ENCODE measurements at places on chromosomes 5 and 9.

- DNase-seq, result no peak
Observed at GRCh38 chr9:93819905-93820304, 135.2 kb downstream of the BARX1 start.

DNA sequence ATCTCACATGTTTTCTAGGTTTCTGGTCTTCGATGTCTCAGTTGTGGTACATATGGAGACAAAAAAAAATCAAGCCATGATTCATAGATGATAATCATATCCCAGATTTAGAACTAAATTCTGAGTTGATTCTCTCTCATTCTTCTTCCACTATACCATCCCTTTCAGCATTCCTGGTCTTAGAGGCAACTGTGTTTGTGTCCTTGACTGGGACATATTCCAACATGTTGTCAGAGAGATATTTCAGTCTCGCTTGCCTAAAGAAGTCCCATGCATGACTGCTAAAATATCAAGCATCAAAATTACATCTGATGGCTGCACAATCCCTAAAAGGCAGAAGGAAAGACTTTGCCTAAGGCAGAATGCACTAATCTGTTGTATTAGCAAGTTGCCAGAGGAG lies 236.6 kb downstream of the PSAT1 start:
- DNase-seq, result no peak

- no peak for DNase-seq
Observed at GRCh38 chr9:134385915-134386314, 59.7 kb downstream of the RXRA start.

DNA sequence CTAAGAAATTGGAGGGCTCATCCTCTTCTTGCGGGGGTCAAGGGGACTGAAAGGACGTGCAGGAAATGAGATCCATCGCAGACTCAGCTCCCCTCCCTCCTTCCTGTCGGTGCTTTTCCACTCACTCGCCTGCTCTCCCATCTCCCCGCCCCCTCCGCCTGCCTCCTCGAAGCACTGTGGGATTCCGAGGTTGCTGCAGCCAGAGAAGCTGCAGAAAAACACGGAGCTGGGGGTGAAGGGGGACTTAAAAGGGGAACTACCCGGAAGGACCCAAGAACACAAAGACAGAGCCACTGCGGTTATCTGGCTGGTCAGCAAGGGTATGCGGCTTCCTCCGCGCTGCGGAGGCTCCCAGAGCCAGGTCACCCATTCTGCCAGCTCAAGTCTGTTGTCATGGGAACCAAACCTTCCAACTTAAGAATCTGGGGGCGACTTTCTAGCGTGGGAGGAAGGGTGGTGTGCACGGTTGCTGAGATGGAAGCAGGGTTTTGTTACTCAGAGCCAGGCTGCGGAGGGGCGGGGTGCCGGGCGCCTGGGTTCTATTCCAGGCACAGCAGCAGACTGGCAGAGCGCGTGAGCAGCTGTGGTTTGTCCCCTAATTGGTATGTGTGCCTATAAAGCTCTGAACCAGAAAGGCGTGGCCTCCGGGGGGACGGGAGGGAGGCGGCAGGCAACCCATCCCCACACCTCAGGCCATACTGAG lies 24.9 kb downstream of the PCDHGC5 start:
- peak; percentile 74 for DNase-seq

DNA sequence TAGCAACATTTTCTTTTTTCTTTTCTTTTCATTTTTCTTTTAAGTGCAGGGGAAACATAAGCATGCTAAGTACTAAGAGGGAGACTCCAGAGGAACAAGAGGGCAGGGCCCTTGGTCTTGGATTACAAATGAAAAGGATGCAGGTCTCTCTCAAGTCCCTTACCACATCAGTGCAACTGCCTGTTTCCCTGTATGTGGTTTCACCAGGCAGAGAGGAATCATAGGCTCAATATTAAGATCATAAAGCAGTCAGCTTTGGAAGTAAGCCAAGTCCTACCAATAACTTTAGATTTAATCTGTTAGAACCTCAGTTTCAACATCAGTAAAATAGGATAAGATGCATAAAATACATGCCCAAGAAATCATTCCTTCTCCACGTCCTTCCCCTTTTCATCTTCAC lies 422.7 kb upstream of the PAPPA start:
- no peak for DNase-seq

DNA sequence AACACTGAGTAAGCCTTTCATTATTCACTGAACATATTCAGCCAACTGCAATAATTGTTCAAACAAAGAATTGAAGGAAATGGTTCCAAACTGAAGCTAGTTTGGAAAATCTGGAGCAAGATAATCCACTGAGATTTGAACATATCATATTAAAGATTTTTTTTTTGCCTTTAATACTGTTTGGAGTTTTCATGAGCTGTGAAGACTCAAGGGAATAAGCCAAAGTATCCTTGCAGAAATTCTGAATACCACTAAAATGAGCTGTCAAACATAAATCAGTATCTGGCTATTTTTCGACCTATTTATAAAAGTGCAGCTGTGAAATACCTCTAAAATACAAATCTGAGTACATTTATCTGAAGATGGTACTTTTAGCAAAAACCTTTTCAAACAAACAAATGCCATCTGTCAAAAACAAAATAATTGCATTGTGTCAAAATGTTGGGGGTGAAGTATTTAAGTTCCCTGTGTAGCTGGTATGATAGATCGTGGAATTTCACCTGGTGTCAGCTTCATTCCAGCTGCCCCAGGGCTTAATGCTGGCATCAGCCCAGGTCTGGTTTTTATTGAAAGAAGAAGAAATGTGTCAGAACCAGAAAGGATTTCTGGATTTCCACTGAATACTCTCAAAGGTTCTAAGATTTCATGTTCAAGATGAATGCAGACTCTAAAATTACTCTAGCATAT lies 149.0 kb upstream of the GRAMD2B start:
- DNase-seq, result no peak

- no peak for DNase-seq
Observed at GRCh38 chr5:37886242-37886905, 46.5 kb upstream of the GDNF start.

DNA sequence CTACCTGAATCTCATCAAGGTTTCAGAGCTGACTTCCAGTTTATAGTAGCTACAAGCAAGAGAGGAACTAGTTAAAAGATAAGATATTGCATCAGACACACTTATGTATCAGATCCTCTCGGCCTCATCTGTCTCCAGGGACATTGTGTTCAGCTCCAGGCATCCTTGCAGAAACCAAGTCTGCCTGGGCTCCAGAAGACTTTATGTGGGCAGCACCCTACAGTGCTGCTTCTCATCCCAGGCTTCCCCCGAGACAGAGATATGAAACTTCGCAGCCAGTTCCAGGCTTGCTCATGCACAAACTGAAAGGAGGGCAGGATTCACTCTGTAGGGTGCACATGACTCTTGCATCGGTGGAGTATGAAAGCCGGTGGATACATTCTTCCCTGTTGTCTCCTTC lies 33.9 kb upstream of the FOXB2 start:
- DNase-seq, result no peak

GRCh38 chr9:92722386-92723298 lies 42.0 kb downstream of the BICD2 start:
- no peak for DNase-seq

GRCh38 chr5:32083981-32084430 lies 90.1 kb downstream of the GOLPH3 start:
- no peak for DNase-seq

- DNase-seq, result no peak
Observed at GRCh38 chr5:175384724-175385552, 59.0 kb downstream of the DRD1 start.

DNA sequence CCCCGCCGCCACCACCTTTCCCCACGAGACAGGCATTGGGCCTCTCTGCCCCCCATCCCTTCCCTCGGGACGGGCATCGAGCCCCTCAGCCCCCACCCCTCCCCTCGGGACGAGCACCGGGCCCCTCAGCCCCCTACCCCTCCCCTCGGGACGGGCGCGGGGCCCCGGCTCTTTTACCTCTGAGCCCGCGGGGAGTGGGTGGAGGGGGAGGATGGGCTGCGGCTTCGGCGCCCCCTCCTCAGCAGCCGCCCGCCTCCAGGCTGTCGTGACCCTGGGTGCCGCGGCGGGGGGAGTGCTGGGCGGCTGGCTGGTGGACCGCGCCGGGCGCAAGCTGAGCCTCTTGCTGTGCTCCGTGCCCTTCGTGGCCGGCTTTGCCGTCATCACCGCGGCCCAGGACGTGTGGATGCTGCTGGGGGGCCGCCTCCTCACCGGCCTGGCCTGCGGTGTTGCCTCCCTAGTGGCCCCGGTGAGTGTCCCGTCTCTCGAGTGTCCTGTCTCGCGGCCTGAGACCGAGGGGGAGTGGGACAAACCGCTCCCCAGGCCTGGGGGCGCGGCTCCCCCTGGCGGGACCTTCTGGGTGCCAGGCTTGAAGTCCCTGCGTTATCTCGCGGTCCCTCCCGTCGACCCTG lies 791 bp downstream of the SLC2A8 start:
- no peak for DNase-seq

- DNase-seq, result no peak
Observed at GRCh38 chr9:38651400-38652042, 31.1 kb upstream of the ANKRD18A start.

DNA sequence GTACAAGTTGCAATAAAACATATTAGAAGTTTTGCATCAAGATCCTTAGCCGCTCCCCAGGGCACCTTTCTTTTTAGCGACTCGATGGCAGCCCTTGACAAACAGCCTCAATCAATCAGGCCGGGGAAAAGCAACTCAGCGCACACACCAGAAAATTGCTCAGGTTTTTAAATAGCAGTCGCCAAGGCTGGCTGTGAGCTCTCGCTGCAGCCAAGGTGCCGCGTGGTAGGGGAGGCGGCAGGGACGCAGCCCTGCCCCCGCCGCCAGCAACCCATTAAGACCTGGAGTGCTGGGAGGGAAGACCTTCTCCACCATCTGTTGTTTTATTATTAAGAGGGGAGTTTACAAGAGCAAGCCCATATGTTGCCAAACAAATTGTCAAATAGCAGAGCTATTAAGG lies 22.6 kb downstream of the ASS1 start:
- no peak for DNase-seq

DNA sequence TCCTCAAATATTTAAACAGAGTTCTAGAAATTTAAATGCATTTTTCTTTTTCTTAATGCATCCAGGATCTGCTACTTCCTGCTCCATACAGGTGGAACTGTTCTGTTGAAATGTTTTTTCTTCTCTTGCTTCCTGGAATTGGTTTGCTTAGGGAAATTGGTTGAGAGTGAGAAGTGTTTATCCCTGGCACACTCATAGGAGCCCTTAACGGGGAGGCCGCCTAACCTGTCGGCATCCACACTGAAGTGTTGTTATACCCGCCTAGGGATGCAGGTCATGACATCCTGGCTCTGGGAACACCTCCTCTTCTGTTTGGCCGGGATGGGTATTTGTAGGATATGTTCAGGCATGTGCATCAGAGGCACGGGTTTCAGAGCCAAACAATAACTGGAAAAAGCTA lies 239.7 kb downstream of the GADD45G start:
- no peak for DNase-seq

- no peak for DNase-seq
Observed at GRCh38 chr5:179486596-179487051, 63.7 kb upstream of the RUFY1 start.

GRCh38 chr5:163846512-163846911 lies 341.1 kb downstream of the MAT2B start:
- no peak for DNase-seq

GRCh38 chr9:1009101-1009707 lies 32.7 kb downstream of the DMRT3 start:
- peak; percentile 84 for DNase-seq

GRCh38 chr5:58318468-58318867 lies 141.4 kb downstream of the PLK2 start:
- no peak for DNase-seq

DNA sequence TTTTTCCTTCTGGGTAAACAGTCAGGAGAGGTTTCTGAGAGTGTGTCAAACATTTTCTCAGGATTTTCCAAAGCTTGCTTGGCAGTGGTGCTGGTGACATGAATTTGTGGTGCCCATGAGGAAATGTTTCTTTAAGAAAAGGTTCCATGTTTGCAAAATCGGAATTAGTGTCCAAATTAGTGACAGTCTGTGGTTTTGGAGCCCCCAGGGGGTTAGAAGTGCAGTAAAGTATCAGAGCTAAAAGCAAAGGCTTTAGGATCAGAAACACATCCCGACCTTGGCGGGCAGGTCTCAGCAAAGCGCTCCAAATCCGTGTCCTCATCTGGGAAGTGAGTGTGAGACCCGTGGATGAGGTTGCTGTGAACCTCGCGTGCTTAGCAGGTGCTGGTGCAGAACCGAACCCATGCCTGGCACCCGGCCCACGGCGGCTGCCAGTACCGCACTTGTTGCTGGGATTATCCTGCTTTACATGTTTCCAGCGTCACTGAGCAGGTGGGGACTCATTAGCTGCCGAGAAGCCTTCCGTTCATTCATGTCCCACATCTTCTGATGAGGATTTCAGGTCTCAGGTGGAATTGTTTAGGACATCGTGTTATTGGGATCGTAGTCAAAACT lies 70.8 kb upstream of the COL5A1 start:
- no peak for DNase-seq

DNA sequence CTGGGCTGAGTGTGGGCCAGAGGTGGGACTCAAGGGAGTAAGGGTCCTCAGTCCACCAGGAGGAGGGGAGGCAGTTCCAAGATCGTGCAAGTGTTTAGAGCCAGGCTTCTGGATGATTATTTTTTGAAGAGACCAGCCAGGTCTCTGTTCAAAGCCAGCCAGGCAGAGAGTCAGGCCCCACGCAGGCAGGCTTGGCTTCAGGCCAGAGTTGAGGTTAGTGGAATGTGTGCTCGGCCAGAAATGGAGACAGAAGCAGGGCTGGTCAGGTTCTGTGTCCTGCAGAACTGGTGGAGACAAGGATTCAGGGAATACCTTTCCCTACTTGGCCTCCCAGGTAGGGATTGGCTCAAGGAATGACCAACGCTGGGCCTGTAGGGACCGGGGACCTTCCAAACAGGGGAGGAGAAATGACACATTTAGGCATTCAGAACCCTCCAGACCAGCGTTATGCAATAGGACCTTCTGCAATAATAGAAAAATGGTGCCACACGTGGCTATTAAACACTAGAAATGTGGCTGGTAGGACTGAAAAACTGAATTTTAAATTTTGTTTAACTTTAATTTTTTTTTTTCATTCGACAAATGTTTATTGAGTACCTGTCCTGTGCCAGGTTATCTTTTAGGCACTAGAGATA lies 106.2 kb downstream of the CMYA5 start:
- DNase-seq, result no peak

DNA sequence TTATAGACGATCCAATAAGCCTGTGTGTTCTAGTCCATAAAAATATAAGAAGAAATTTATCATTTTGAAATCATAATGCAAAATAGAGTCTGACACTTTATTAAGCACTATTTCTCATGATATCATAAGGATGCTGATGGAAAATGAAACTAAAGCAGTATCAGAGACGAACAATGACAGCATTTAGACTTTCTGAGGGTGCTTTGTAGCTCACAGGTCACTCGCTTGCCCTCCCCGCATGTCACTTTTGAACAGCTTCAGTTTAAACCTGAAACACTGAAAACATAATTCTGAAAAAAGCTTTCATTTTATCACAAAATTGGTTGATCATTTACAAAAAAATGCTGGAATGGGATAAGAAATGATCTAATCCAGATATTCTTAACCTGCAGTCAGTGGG lies 247.1 kb downstream of the EBF1 start:
- no peak for DNase-seq

- peak; percentile 18 for DNase-seq
Observed at GRCh38 chr5:371811-372555, 50.5 kb downstream of the AHRR start.

All from stimulated activated CD4-positive, alpha-beta T cell treated with anti-CD3 and anti-CD28 coated beads, Interleukin-2, amount 100 ng/mL, for 24 hours (primary cell).